ENCODE measurements at places on chromosomes 2 and 18.

- no peak for DNase-seq
These were observed 3.5 kb downstream of the NCKAP1 start for GRCh38 chr2:183034806-183035205.

GRCh38 chr2:42996528-42996927 lies 204.1 kb upstream of the HAAO start:
- DNase-seq = no peak

- no peak for DNase-seq
These were observed 356.3 kb downstream of the PARD3B start for GRCh38 chr2:204901591-204901990.

- DNase-seq = no peak
These were observed 270.7 kb upstream of the CELF4 start for GRCh38 chr18:37836071-37836970.

All from stimulated activated CD8-positive, alpha-beta memory T cell treated with anti-CD3 and anti-CD28 coated beads, Interleukin-7, amount 100 ng/mL, for 24 hours (primary cell).